Neural progenitor cell (in vitro differentiated cells): ENCODE measurements at places on chromosomes 1 and 21.

DNA sequence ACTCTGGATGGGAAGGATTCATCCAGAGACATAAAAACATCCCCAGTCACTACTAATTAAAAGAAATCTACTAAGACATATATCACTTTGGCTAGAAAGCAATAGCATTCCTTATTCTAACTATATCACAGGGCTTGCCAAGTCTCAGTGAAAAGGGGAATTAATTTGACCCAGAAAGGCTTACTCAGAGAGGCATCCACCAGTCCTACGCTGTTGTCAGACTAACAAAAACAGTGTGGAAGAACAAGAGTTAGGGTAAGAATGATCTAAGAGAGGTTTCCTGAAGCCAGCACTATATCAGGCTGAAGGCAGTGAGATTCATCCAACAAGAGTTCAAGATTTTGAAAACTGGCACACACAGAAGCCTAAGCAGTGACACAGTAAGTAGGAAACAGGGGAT is 126.1 kb downstream of the GDAP2 start:
- DNase-seq: no peak

DNA sequence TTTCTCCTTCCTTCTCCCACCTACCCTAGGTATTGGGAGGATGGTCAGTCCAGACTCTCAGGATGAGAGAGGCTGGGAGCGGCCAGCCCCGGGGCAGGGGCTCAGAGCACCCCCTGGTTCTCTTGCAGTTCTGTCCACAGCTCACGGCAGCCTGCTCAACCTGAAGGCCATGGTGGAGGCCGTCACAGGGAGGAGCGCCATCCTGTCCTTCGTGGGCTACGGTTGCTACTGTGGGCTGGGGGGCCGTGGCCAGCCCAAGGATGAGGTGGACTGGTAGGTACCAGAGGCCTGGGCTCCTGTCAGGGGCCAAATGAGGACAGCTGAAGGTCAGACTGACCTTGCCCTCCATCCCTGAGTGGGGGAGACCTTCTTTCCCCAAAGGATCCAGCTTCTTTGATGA is 4.2 kb downstream of the PLA2G2F start:
- no peak for DNase-seq

GRCh38 chr1:118244194-118244593 is 59.2 kb upstream of the SPAG17 start:
- DNase-seq: no peak

GRCh38 chr21:41121785-41122415 is 46.1 kb upstream of the BACE2 start:
- peak; percentile 83 for DNase-seq

DNA sequence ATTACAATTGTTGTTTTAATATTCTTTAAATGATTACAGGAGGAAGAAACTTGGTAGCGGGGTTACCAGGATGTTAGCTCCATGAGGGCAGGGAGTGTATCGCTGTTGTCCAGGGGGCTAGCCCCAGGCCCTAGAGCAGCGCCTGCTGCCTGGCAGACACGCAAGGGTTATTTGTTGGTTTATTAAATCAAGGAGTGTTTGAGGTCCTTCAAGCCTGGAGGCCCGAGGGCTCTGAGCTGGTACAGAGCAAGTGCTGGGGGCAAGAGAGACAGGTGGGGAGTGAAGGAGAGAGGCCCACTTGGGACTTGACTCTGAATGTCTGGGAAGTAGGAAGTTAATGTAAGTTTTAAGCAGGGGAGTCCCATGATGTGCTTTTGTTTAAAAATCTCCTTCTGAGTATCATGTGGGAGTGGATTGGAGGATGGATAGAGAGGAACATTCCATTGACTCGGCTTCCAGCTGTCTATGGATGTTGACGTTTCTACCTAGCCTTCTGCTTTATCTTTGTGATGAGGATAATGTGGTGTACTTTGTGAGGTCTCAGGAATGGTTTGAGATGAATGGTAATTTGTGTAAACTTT is 8.7 kb downstream of the ITSN1 start:
- no peak for DNase-seq

GRCh38 chr21:43298546-43299440 is 128.1 kb downstream of the SIK1 start:
- no peak for DNase-seq

- DNase-seq: no peak
Observed at GRCh38 chr1:94535879-94536278, 5.7 kb downstream of the F3 start.

DNA sequence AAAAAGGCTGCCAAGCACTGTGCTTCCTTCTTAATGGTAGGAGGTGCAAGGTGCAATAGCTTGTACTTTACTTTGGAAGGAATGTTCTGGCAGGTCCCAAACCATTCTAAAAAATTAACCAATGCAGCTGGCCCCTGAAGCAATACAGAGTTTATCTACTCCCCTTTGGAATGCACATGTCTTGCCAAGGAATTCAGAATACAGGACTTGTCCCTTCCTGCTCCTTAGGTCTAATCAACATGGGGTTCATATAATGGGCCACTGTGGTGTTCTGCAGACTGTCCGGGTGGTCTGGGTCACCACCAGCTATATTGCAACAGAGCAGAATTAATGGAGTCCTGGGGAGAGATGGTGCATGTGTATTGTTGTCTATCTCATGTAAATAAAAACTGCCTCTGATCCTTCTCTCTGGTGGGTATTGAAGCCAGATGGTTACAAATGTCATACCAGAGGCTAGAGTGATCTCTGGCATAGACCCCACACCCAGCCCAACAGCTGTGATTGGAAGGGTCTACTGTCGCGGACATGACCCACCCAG is 112.8 kb downstream of the RIPK4 start:
- DNase-seq: no peak

DNA sequence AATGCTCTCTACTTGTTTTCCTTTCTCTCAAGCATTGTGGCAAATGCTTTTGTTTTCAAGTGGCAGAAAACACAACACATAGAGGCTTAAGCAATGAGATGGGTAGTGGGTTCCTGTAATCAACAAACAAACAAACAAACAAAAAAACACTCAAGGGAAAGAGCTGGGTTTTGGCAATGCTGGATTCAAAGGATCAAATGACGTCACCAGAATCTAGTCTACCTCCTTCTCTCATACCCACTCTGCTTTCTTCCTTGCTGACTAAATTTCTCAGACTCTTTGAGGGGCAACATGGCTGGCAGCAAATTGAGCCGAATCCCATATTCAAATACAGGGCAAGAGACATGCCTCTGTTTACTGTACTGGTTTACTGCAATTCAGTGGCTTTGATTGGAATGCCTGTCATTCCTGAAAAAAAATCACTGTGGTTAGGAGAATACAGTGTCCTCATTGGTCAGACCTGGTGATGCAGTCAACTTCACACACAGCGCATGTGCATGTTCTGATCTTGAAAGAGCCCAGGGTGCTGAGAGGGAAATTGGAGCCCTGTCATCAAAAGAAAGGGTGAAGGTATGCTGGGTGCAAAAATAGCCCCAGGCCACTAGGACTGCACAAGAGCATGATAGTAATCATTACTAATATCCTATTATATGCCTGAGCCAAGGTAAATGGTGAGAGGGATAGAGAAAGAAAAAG is 356.2 kb downstream of the KCTD3 start:
- DNase-seq: no peak

DNA sequence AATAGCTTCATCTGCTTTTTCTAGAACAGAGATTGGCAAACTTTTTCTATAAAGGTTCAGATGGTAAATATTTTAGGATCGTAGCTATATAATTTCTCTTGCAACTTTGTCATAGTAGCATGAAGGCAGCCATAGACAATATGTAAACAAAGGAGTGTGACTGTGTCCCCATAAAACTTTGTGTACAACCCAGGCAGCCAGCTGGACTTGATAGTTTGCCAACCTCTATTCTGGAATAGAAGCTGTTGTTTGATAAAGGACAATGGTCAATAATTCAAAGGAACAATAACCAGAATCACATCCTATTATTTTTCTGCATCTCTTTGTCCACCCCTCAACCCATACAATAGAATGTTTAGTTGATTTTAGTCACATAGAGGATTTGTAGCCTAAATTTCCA is 286.7 kb downstream of the LMX1A start:
- no peak for DNase-seq

GRCh38 chr1:41495210-41495948 is 10.9 kb upstream of the EDN2 start:
- peak; percentile 66 for DNase-seq

DNA sequence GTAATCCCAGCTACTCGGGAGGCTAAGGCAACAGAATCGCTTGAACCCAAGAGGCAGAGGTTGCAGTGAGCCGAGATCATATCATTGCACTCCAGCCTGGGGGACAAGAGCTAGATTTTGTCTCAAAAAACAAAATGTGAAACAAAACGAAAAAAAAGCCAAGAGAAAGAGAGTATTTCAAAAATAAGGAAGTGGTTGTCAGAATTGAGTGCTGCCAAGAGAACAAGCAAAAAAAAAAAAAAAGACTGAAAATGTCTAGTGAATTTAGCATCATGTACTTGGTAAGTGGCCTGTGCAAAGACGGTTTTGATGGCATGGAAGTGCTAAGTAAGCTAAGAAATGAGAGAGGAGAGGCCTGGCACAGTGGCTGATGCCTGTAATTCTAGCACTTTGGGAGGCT is 14.3 kb downstream of the KPNA6 start:
- no peak for DNase-seq

DNA sequence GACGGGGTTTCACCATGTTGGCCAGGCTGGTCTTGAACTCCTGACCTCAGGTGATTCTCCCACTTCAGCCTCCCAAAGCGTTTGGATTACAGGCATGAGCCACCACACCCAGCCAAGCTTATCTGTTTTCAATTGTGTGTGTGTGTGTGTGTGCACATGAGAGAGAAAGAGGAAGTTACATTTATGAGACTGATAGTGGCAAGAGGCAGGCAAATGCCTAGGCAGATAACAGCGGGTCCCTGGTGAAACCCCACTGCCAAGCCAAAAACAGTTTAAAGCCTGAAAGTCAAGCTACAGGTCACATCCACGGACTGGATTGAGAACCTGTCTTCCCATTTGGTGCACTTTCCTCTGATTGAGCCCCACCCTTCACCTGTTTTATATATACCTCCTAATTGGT is 35.1 kb upstream of the IFNGR2 start:
- no peak for DNase-seq

GRCh38 chr1:28775121-28775942 is 36.6 kb upstream of the OPRD1 start:
- peak; percentile 23 for DNase-seq

GRCh38 chr1:64839261-64839660 is 94.4 kb downstream of the RAVER2 start:
- no peak for DNase-seq

- no peak for DNase-seq
Observed at GRCh38 chr1:53735261-53735660, 3.7 kb downstream of the GLIS1 start.

GRCh38 chr1:107479865-107480350 is 339.1 kb downstream of the NTNG1 start:
- no peak for DNase-seq

GRCh38 chr1:59045636-59046035 is 251.3 kb upstream of the FGGY start:
- no peak for DNase-seq

DNA sequence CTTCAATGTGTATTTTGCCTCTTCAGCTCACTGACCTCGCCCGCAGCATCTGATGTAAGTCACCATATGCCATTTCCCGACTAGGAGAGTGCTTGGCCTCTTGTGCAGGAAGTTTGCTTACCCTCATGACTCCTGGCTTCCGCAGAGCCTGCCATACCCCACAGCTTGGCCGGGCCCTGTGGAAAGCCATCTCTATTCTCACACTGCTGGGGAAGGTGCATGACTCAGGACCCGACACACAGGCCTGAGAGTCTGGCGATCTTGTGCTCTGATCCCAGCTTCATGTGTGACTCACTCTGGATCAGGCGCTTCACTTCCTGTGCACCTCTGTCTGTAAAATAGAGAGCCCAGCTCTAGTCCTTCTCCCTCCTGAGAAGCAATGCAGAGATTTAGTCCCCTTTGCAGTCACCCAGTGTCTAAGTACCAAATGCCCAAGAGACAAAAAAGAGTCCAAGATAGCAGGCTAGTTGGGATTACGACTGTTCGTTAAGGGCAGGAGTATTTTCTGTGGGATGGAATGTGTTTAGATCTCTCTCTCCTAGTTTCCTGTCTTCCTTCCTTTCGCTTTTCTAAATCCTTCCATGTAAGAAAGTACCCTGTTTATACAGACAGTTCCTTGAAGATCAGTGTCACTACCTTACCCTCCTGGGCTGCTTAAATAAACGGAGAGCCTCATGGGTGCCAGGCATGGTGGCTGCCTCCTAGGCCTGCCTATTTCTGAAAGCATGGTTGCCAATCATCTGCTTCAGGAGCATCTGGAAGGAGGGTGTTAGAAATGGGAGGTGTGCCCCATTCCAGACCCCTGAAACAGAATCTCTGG is 62.8 kb upstream of the KIF26B start:
- DNase-seq: no peak

- no peak for DNase-seq
Observed at GRCh38 chr1:26545969-26546323, 16.4 kb downstream of the RPS6KA1 start.

DNA sequence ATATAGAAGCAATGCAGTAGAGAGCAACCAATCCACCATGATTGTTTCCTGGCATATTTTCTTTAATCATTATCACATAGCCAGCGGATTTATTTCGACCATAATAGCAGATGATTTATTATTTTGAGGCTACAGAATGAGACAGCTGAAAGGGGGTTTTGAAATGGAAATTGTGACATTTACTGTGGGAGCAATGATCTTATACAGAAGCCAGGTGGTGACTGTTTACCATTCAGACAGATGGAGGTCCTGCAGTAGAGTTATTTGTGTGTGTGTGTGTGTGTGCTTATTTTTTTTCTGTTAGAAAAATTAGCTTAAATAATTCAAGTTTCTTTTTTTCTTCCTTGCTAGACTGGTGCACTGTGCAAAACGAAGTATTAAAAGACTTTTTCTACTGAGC is 1784.5 kb downstream of the MRPL39 start:
- DNase-seq: no peak

DNA sequence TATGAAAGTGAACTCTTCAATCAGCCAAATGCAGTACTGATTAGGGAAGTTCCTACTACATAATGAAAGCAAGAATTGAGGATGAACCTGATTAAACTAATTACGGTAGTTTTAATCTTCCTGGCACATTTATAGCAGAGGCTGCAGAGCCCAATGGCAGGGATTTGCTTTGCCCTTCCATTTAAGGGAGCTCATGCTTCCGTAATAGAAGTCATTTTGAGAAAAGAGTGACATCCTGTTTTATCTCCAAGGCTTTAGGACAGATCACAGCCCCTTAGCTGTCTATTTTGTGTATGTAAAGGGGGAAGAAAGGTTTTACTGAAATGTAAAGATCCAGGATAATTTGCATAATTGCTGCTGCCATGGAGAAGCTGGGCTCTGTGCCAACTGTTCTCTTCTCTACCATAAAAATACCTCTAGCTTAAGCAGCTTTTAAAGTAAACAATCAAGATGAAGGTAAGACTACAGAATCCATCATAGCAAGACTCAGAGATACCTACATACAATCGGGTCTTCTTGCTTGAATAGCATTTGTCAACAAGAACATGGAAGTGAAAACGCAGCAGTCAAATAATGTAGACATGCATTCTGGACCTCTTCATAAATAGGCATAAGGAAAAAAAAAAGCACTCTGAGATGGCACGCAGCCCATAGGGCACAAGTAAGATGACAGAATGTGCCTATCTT is 62.5 kb downstream of the ASH1L start:
- DNase-seq: no peak
